ENCODE measurements at places on chromosomes 4 and X.

DNA sequence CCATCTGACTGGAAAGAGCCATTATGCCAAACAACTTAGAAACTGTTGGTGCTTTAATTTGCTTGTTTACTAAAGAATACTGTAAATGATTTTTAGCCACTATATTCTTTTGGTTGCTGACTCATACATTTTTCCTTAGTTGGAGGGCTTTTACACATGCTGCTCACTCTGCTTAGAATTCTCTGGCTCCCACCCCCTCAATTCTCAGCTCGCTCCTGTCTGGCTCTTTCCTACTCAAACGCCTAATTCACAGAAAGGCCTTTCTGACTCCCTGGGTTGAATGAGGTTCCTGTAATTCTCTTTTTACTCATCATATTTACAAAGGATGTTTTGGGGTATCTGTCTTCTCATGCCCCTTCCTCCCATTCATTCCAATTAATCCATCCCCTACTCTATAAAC lies 26.1 kb upstream of the PARM1 start:
- no peak for DNase-seq

GRCh38 chr4:41442810-41443209 lies 95.1 kb upstream of the LIMCH1 start:
- no peak for DNase-seq

GRCh38 chr4:15332377-15332776 lies 95.5 kb upstream of the C1QTNF7 start:
- DNase-seq, result no peak

- no peak for DNase-seq
Observed at GRCh38 chr4:143390764-143391163, 54.1 kb downstream of the GAB1 start.

DNA sequence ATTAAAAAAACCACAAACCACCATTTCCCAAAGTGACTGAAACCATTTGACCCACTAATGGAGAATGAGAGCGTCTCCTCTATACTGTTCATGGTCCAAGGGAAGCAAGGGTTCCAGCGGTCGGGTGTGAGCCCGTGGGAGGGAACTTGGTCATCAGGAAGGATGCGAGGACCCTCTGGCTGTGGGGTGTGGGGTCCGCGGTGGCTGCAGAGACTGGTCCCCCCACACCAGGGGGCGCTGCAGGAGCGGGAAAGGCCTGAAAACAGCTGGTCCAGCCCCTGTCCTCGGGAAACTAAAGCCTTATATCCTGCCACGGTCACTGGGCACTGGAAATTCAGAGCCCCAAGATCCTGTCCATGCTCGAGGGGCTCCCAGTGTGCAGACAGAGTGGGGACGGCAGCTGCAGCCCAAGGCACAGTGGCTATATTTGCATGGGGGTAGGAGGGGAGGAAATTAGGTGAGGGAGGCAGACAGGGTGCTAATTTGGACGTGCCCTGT lies 4.3 kb downstream of the BLOC1S4 start:
- peak; percentile 80 for DNase-seq

GRCh38 chrX:42739258-42739657 lies 38.7 kb downstream of the PPP1R2C start:
- peak; percentile 74 for DNase-seq

GRCh38 chr4:13703096-13703495 lies 75.6 kb upstream of the BOD1L1 start:
- no peak for DNase-seq

GRCh38 chrX:46574774-46575381 lies 1.3 kb downstream of the CHST7 start:
- peak; percentile 69 for DNase-seq

- DNase-seq, result peak; percentile 78
Observed at GRCh38 chr4:26822546-26822945, 38.1 kb upstream of the STIM2 start.

DNA sequence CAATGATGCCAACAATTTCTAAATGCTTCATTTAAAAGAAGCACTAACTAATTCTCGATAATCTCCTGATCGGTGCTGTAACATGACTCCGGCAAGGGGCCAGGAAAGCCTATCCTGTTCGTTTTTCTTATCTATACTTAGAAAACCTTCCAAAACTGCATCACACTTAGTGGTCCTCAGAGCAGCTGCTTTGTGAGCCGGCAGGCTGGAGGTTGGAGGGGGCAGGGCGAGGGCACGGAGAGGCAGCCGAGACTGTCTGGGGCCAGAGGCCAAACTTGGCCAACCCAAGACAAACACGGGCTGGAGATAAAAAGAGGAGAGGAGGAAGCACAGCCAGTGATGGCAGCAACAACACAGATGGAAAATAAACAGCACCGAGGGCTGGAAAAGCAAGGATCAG lies 455.7 kb downstream of the BCOR start:
- no peak for DNase-seq

GRCh38 chrX:2690856-2691542 lies at the start of gene CD99:
TSS of gene CD99 (plus strand) at chrX:2691295. CDS start at chrX:2691361, 66 bp downstream.
- peak; percentile 94 for DNase-seq

DNA sequence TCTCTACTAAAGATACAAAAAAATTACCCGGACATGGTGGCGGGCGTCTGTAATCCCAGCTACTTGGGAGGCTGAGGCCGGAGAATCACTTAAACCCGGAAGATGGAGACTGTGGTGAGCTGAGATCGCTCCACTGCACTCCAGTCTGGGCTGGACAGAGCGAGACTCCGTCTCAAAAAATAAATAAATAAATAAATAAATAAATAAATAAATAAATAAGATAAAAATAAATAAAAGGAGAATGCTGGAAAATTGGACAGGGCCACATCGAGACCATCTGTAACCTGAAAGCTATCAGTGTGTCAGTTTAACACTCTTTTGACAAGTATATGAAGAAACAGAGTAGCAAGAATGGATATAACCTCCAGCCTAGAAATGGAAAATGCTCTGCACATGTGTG lies 15.7 kb upstream of the FAT1 start:
- DNase-seq, result no peak

- DNase-seq, result no peak
Observed at GRCh38 chr4:123127218-123127617, 204.8 kb upstream of the NUDT6 start.

DNA sequence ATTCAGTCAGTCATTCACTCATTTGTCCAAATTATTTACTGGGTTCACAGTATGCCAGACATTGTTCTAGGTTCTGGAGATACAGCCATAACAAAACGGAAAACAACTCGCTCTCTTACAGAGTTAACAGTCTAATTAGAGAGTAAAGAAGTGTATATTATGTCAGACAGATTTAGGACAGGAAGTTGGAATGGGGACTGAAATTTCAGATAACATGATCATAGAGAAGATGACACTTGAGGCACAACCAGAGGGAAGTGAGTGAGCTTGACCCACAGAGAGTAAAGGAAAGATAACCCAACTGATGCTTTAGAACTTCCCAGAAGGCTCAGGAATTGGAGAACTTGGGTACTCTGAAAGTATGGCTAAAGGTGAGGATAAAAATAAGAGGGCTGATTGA lies 139.4 kb downstream of the ZAR1 start:
- DNase-seq, result no peak

DNA sequence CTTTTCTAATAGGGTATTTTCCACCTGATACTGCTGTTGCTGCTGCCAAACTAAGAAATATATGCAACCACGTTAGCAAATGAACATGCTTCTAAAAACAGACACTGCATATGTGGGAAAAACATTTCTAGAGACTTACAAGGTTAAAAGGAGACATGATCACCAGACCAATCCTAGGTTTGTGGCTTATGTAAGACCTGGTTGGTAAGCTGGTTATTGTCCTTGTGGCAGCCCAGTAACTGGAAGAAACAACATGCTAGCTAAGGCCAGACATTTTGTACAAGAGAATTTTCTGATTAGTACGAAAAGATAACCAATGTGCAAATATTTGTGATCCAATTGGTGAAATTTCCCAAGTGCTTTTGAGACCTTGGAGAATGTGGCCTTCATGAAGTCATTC lies 112.0 kb downstream of the AFF2 start:
- DNase-seq, result no peak

GRCh38 chrX:3006495-3006894 lies at the start of gene ARSH:
TSS of gene ARSH (plus strand) at chrX:3006546. CDS start at chrX:3006613, 67 bp downstream.
- no peak for DNase-seq

- DNase-seq, result no peak
Observed at GRCh38 chrX:23504895-23505294, 162.4 kb upstream of the PRDX4 start.

DNA sequence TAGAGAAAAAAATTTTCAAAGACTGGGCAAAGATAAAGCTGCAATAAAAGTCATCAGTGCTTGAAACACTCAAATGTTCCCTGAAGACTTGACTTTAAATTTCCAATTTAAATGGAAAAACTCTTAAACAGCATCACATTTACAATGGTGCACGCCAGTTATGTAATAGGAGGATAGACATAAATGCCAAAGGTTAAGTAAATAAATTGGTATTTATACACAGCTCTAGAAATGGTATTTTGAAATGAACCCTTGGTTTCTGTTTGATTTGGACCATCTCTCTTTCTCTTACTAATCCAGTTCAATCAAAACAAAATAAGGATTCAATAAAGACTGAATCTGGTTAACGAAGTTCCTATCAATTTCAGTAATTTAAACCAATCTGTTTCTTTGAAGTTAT lies 272.6 kb downstream of the GPM6A start:
- DNase-seq, result no peak

DNA sequence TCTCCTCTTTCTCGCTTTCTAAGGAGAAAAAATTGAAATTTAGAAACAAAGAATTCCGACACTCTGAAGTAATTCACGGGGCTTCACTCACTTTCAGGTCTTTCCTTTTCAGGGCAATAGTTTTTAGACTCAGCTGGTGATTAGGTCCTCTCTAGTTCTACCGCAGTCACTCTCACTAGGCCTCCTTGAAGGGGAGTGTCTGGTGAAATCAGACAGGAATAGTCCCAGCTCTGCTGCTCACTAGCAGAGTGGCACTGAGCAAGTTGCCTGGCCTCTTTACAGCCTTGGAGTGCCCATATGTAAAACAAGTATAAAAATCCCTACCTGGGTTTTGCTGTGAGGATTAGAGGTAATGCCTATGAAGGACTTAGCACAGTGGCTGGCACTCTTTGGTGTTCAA lies 64.1 kb downstream of the NEUROG2 start:
- DNase-seq, result no peak

- no peak for DNase-seq
Observed at GRCh38 chr4:179097741-179098140, 1655.5 kb upstream of the AGA start.

DNA sequence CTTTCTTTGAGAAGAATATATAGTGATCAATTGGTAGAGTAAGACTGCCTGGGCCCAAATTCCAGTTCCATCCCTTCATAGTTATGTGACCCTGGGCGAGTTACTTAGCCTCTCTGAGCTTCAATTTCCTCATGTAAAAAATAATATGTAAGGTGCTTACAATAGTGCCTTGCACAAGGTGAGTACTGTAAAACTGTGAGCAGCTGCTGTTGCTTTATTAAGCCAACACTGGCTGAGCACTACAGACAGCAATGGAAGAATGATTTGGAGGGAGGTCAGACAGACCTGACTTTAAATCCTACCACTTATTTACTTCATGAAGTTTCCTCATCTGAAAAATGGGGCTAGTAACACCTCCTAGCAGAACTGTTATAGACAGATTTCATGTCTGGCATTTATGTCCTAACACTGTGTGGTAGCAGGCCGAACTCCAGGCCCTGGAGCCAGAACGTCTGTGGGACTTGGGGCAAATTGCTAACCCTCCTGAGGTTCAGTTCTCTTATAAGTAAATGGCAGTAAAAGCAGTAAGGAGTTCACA lies 53.8 kb downstream of the RNF150 start:
- no peak for DNase-seq

DNA sequence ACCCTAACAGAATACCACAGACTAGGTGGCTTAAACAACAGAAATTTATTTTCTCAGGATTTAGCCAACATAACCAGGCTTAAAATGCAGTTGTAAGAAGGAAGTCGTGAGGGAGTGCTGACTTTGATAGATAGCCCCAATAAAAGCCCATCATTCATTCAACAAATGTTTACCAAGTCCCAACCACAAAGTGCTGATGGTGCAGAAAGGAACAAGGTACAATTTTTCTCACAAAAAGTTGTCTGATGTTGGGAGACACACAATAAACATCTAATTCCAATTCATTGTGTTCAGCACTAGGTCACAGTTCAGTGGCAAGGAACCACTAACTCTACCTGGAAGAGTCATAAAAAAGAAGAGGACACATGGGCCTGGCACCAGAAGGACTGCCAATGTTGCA lies 42.2 kb downstream of the AKAP4 start:
- DNase-seq, result no peak

- peak; percentile 32 for DNase-seq
Observed at GRCh38 chr4:1604706-1605205, 79.4 kb downstream of the FAM53A start.

DNA sequence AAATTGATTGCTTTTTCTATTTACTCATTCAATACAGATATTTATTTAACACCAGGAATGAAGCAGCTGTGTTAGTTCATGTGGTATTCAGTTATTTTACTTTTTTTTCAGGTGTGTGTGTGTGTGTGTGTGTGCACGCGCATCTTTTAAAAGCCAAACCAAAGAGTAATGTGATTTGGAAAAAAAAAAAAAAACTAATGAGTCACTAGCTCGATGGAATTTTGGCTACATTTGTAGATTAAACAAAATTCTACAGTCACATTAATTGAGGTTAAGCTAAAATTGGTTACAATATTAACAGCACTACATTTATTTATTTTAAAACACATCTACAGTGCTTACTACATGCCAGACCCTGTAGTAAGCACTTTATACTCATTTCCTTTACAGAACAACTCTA lies 66.8 kb downstream of the HHIP start:
- no peak for DNase-seq

GRCh38 chr4:52837716-52838558 lies 24.2 kb upstream of the RASL11B start:
- DNase-seq, result no peak

DNA sequence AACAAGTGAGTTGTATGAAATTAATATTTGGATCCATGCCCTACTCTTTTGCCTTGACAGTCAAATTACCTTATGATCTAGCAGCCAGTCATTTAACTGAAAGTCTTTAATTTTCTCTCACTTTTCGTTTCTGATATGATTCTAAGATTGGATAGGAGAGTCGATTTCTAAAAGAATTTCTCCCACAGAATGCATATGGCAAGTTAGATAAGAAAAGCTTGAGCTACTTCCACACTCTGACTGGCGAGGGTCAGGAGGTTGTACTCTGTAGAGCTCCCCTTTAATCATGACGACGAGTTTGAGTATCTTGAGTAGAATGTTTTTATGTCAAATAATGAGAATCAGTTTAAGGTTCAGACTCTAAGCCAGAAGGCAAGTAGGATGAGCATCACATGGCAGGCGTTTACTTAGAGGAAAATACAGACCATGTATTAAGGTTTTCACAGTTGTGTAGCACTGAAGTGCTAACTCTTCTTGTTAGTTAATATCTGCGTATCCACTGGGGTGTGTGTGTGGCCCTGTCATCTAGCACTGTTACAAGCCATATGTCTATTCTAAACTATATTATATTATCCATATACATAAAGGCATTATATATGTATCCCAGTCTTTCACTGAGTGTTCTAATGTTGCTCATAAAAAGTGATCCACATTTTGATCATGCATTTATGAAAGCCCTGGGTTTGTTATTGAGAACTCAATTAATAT lies 37.8 kb downstream of the LRP2BP start:
- DNase-seq, result no peak

- no peak for DNase-seq
Observed at GRCh38 chr4:156596026-156596425, 375.6 kb downstream of the PDGFC start.

- no peak for DNase-seq
Observed at GRCh38 chr4:79759793-79760192, 313.2 kb downstream of the ANTXR2 start.
